ENCODE measurements at places on chromosomes 2 and 18. TPM values are rescaled to one million over a fixed set of nuclear protein-coding genes. Genes with fewer than 3 reads are reported as not detected.

Gene RGPD3
- 0.22 TPM for total RNA-seq

- DNase-seq = no peak
Observed at GRCh38 chr2:74632939-74633312, 15.2 kb downstream of the M1AP start.

GRCh38 chr2:131092458-131093005 lies 728 bp downstream of the FAM168B start:
- no peak for DNase-seq

Gene CPO
- 0.66 TPM for total RNA-seq

GRCh38 chr2:200148366-200148765 lies 158.1 kb upstream of the SPATS2L start:
- no peak for DNase-seq

DNA sequence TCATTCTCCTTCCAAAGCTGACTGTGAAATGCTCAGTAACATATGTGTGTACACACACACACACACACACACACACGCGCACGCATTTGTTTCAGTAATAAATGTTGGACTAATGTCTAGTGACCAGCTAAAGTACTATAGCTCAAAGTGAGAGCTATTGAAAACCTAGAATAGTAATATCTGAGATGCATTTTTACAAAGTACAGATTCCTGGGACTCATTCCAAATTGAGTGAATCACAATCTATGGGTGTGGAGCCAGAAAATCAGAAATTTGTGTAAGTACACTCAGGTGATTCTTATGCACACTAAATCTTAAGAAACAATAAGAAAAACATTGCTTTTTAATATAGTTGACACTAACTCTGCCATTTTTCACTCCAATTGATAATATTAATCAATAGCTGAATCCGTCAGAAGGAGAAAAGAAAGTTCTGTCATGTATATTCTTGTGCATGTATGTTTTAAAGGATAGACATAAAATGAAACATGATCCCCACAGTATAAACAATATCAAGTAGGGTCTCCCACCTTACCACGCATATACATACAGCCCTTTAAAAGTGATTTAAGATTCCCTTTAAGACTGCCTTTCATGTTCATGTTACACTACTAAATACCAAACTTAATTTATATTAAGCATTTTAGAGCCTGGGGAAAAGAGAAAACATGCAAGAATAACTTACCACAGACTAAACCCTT lies 123.5 kb downstream of the ATAD2B start:
- DNase-seq = no peak

Gene CHRNA1
- total RNA-seq = not detected

DNA sequence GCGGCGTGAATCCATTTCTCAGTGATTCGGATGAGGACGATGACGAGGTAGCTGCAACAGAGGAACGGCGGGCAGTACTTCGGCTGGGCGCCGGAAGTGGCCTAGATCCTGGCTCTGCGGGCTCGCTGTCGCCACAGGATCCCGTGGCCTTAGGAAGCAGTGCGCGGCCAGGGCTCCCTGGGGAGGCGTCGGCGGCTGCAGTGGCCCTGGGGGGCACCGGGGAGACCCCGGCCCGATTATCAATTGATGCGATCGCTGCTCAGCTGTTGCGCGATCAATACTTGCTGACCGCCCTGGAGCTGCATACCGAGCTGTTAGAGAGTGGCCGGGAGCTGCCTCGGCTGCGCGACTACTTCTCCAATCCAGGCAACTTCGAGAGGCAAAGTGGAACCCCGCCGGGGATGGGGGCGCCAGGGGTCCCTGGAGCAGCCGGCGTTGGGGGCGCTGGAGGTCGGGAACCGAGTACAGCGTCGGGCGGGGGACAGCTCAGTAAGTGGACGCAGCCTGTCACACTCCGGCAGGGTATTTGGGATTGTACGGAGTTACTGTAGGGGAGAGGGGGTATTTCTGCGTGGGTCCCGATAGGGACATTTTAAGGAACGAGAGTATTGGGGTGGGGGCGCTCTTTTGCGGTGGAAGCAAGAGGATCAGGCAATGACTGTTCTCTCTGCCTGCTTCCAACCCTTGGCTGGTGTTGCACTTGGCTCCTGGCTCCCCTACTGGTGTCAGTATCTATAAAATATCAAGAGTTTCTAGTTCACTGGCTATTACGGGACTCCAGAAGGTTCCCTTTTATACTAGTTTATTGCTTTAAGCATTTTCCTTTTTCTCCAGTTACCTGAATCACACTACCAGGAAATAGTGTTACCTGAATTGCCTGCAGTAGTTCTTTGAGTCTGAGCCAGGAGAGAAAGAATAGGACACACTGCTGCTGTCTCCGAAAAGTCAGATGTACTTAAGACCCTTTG lies 772 bp downstream of the RELCH start:
- peak; percentile 41 for DNase-seq

- peak; percentile 55 for DNase-seq
Observed at GRCh38 chr2:22970991-22971390, 414.0 kb upstream of the KLHL29 start.

DNA sequence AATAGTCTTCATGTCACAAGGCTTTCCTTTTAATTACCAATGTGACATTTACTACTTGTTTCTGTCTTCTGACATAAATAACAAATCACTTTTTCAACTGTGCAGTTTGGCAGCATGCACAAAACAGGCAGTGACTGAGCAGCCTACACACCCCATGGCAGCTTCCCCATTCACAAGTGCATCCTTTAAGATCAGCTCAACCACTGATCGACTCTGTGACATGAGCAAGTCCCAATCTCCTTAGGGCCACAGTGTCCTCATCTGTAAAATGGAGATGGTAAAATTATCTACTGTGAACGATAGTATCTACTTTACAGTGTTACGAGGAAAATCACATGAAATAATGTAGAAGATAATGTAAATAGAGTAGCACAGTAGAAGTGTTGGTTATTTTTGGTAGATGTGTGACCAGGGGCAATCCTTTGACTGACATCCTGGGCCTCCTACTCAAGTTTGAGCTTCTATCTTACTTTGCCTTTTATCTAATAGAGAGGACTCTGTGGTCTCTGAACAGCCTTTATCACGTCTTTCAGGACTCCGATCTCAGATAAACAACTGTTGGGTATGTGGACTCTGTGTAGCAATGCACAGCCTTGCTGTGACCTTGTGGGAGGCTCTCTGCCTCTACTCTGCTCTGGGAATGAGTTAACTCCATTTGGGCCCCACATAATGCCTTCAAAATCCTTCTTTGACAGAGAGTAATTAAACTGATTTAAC lies 120.6 kb downstream of the PIGN start:
- no peak for DNase-seq

GRCh38 chr2:86417961-86418360 lies 23.2 kb upstream of the KDM3A start:
- DNase-seq = no peak

- no peak for DNase-seq
Observed at GRCh38 chr2:222595581-222595980, 60.3 kb downstream of the FARSB start.

Gene KIF5C
- 52.9 TPM for total RNA-seq
